ENCODE measurements at places on chromosomes 6 and 20.

DNA sequence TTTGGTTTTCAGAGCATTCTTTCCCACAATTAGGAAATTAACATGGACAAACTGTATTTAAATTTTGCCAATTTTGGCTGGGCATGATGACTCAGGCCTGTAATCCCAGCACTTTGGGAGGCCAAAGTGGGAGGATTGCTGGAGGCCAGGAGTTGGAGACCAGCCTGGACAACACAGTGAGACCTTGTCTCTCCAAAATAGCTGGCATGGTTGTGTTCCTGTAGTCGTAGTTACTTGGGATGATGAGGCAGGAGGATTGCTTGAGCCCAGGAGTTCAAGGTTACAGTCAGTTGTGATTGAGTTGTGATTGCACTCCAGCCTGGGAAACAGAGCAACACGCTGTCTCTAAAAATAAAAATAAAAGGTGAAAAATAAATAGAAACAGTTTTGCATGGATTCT lies 15.0 kb downstream of the PANK2 start:
- DNase-seq = no peak

- no peak for DNase-seq
Observed at GRCh38 chr6:124963831-124964763, 1.9 kb downstream of the RNF217 start.

GRCh38 chr6:49552596-49552995 lies 2.1 kb downstream of the C6orf141 start:
- no peak for DNase-seq

GRCh38 chr20:9031991-9032390 lies 36.9 kb upstream of the PLCB4 start:
- DNase-seq = no peak

DNA sequence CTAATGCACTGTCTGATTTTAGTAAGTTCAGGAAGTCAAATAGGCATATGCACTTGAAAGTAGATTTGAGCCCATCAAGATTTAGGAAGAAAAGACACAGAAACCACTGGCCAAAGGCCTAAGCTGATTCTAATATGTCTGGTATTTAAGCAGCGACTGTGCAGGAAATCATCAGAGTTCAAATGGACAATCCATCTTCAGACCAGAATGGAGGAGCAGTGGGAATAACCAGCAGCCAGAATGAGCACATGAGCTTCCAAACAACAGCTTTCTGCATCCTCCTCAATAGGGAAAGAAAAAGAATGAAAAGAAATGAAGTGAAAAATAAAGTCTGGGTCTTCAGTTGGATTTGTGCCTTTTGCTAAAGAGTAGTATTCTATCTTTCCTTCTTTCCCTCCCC lies 50.6 kb downstream of the SOD2 start:
- no peak for DNase-seq

GRCh38 chr20:32973077-32973717 lies 31.0 kb downstream of the SUN5 start:
- DNase-seq = no peak

GRCh38 chr20:35503841-35504561 lies 25.5 kb downstream of the C20orf173 start:
- no peak for DNase-seq

- no peak for DNase-seq
Observed at GRCh38 chr6:112910256-112910655, 563.1 kb downstream of the RFPL4B start.

GRCh38 chr6:79946272-79947190 lies 822 bp downstream of the ELOVL4 start:
- DNase-seq = no peak

All from nucleus accumbens (tissue), 56 donors.